Activated naive CD8-positive, alpha-beta T cell treated with anti-CD3 and anti-CD28 coated beads, Interleukin-2, amount 10 ng/mL, durations not matched to agents 7 days and 5 days (primary cell): ENCODE measurements at places on chromosomes 2 and 18. TPM values are rescaled to one million over a fixed set of nuclear protein-coding genes. Genes with fewer than 3 reads are reported as not detected.

DNA sequence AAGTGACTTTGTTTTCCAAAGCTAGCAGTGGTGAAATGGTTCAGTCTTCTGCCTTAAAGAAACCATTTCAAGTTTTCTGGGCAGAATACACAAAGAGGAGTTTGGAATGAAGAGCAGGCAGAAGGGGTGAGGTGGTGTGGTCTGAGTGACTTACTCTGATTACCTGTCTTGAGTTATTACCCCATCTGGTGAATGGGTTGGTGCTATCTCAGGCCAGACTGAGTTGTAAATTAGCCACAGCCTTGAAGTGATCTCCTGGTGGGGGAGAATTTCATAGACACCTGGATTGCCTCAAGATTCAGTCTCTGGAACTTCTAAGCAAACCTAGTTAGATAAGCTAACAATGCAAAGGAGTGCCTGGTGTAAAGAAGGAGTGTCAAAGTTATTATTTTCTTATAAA lies 983.5 kb upstream of the NXPH2 start:
- H3K27ac ChIP-seq, result no peak overlapping the region
- no peaks in the 10 kb centered on the region for H3K36me3 ChIP-seq
- no peaks in the 10 kb centered on the region for H3K4me1 ChIP-seq
- no peak for DNase-seq
- no peaks in the 10 kb centered on the region for H3K27me3 ChIP-seq

Gene NAT8
- not detected for total RNA-seq

GRCh38 chr2:65754219-65754618 lies 321.8 kb upstream of the SPRED2 start:
- no peaks in the 10 kb centered on the region for H3K36me3 ChIP-seq
- no peak for DNase-seq
- no peak overlapping the region for H3K27ac ChIP-seq
- H3K4me1 ChIP-seq, result no peaks in the 10 kb centered on the region

DNA sequence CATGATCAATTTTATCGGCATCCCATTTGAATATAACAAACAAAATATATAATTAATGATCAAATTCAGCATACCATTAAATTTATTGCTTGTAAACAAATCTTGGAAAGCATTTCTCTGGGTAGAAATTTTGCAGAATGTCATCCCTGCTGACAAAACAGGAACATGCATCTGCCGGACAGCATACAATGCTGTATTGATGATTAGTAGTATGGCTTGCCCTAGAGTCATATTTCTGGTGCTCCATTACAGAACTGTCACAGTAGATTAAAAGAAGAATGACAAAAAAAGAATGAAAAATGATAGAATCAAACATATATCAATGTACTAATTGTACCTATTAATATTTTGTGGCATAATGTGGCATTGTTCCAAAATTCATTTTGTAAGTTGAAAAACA lies 98.0 kb downstream of the NXPH2 start:
- no peak overlapping the region for H3K27ac ChIP-seq
- no peaks in the 10 kb centered on the region for H3K4me1 ChIP-seq
- no peak overlapping the region for H3K4me3 ChIP-seq

- H3K4me3 ChIP-seq, result no peak overlapping the region
- H3K27me3 ChIP-seq, result no peaks in the 10 kb centered on the region
- no peaks in the 10 kb centered on the region for H3K36me3 ChIP-seq
- H3K4me1 ChIP-seq, result no peaks in the 10 kb centered on the region
- H3K27ac ChIP-seq, result no peak overlapping the region
Observed at GRCh38 chr2:231378026-231378722, 17.3 kb upstream of the B3GNT7 start.

- no peak overlapping the region for H3K27ac ChIP-seq
- H3K4me1 ChIP-seq, result peaks cover 10% of the 10 kb centered on the region
- DNase-seq, result no peak
- H3K27me3 ChIP-seq, result peaks cover 62% of the 10 kb centered on the region
- H3K4me3 ChIP-seq, result no peak overlapping the region
Observed at GRCh38 chr18:23658285-23658684, 4.4 kb downstream of the ANKRD29 start.

DNA sequence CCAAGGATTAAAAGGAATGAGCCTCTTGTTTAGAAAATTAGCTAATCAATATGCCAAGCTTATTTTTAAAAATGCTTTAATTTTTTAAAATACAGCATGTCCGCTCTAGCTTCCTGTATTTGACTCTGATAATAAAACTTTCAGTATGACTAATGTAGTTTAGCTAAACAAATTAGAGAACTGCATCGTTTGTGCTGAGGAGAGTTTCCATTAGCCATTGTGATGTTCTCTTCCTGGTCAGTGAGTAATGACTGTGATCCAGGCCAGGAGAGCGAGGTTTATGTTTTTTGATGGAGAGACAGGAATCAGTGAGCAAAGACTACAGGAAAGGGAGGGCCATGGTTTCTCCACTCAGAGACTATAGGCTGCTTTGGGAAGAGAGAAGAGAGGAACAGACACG lies 237.2 kb upstream of the ETAA1 start:
- no peak overlapping the region for H3K27ac ChIP-seq
- no peaks in the 10 kb centered on the region for H3K27me3 ChIP-seq
- H3K4me1 ChIP-seq, result no peaks in the 10 kb centered on the region
- no peak for DNase-seq
- no peaks in the 10 kb centered on the region for H3K36me3 ChIP-seq

- H3K4me1 ChIP-seq, result no peaks in the 10 kb centered on the region
- H3K27ac ChIP-seq, result no peak overlapping the region
- no peaks in the 10 kb centered on the region for H3K36me3 ChIP-seq
- no peak for DNase-seq
- no peak overlapping the region for H3K4me3 ChIP-seq
Observed at GRCh38 chr2:187686416-187687024, 132.3 kb upstream of the TFPI start.

DNA sequence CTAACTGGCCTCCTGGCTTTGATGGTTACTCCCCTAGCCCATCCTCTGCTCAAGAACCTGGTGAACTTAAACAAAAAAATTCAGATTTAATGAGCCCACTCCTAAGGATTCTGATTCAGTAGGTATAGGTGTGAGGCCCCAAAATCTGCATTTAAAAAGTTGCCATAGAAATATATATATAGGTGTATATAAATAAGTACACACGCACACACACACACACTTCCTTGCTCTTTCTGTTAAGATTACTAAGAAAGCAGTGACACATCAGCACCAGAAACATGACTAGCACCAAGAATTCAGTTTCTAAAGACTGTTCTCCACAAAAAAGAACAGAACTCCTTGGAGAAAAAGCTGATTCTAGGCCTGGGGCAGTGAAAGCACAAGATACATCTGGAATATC lies 17.8 kb downstream of the EML6 start:
- no peak for DNase-seq
- peaks cover 8% of the 10 kb centered on the region for H3K27me3 ChIP-seq
- no peaks in the 10 kb centered on the region for H3K4me1 ChIP-seq
- no peak overlapping the region for H3K27ac ChIP-seq

DNA sequence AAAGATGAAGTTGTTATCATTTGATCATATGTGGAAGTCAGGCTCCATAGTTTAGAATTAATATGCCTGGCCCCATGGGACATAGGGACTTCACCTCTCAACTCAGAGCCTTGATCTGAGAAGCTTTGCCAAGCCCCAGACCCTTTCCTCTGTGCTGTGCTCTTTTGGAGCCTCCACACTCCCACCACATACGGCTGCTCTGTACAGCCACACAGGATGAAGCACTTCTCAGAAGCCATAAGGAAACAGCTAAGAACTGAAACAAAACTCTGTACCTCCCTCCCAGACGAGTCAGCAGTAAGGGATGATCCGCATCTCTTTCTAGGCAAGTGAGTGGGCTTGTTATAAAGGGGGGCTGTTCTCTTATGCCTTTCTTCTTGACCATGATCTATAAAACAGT lies 66.5 kb downstream of the CAB39 start:
- H3K4me1 ChIP-seq, result peaks cover 72% of the 10 kb centered on the region
- no peak for DNase-seq
- H3K27ac ChIP-seq, result peak overlapping the region; percentile 84
- H3K27me3 ChIP-seq, result no peaks in the 10 kb centered on the region
- H3K36me3 ChIP-seq, result peaks cover 80% of the 10 kb centered on the region

Gene DHRS9
- 0.36 TPM for total RNA-seq

- no peak overlapping the region for H3K27ac ChIP-seq
- no peak overlapping the region for H3K4me3 ChIP-seq
- H3K36me3 ChIP-seq, result no peaks in the 10 kb centered on the region
Observed at GRCh38 chr18:67260841-67261240, 255.7 kb downstream of the DSEL start.

DNA sequence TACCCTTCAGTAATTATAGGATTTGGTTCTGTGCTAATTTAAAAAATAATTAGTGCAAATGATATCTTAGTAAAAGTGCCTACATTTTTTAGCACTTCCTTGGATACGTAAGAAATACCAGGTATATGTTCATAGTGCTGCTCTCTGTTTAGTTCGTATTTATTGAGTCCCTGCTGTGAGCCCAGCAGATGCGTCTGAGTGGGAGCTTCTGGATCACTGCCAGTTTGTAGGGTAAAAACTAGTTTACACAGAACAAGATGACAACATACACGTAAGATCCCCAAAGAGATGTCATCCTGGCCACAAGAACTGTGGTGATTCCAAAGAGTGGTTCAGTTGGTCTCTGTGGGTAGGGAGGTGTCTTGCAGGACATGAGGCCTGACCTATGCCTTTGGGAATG lies 103.2 kb downstream of the CTIF start:
- no peaks in the 10 kb centered on the region for H3K27me3 ChIP-seq
- H3K4me1 ChIP-seq, result no peaks in the 10 kb centered on the region
- DNase-seq, result no peak
- H3K36me3 ChIP-seq, result no peaks in the 10 kb centered on the region
- no peak overlapping the region for H3K27ac ChIP-seq

Gene VWA3B
- total RNA-seq, result not detected

- H3K27me3 ChIP-seq, result peaks cover 18% of the 10 kb centered on the region
- no peaks in the 10 kb centered on the region for H3K36me3 ChIP-seq
- no peak overlapping the region for H3K4me3 ChIP-seq
- H3K4me1 ChIP-seq, result peaks cover 14% of the 10 kb centered on the region
- no peak overlapping the region for H3K27ac ChIP-seq
Observed at GRCh38 chr2:177161741-177162460, 50.7 kb upstream of the HNRNPA3 start.

DNA sequence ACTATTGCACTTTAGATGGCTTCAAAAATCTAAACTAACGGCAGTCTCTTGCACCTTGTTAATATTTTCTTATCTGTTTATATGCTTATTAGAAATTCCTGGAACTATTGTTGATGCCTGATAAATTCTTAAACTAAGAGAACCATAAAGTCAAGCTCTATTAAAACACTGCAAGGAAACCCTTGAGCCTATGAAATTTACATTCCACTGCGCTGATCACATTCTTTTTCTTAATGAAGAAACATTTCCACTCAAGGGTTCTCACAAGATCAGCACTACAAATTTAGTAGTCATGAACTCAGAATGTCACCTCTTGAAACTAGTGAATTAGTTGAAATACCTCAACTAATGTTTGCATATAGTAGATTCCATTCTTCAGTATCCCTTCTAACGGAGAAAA lies 331.8 kb upstream of the SLC8A1 start:
- H3K4me1 ChIP-seq, result no peaks in the 10 kb centered on the region
- no peak overlapping the region for H3K4me3 ChIP-seq
- DNase-seq, result no peak
- no peaks in the 10 kb centered on the region for H3K27me3 ChIP-seq

- no peak for DNase-seq
- no peaks in the 10 kb centered on the region for H3K36me3 ChIP-seq
- no peaks in the 10 kb centered on the region for H3K4me1 ChIP-seq
- H3K27ac ChIP-seq, result no peak overlapping the region
- no peak overlapping the region for H3K4me3 ChIP-seq
- peaks cover 7% of the 10 kb centered on the region for H3K27me3 ChIP-seq
Observed at GRCh38 chr2:9252002-9252357, 45.4 kb downstream of the ASAP2 start.

GRCh38 chr2:104412384-104412783 lies 441.5 kb upstream of the POU3F3 start:
- no peak for DNase-seq
- peaks cover 4% of the 10 kb centered on the region for H3K27me3 ChIP-seq
- no peak overlapping the region for H3K27ac ChIP-seq
- H3K4me1 ChIP-seq, result no peaks in the 10 kb centered on the region

Gene ANKRD44
- total RNA-seq, result 243 TPM

Gene EPB41L3
- 3.4 TPM for total RNA-seq

DNA sequence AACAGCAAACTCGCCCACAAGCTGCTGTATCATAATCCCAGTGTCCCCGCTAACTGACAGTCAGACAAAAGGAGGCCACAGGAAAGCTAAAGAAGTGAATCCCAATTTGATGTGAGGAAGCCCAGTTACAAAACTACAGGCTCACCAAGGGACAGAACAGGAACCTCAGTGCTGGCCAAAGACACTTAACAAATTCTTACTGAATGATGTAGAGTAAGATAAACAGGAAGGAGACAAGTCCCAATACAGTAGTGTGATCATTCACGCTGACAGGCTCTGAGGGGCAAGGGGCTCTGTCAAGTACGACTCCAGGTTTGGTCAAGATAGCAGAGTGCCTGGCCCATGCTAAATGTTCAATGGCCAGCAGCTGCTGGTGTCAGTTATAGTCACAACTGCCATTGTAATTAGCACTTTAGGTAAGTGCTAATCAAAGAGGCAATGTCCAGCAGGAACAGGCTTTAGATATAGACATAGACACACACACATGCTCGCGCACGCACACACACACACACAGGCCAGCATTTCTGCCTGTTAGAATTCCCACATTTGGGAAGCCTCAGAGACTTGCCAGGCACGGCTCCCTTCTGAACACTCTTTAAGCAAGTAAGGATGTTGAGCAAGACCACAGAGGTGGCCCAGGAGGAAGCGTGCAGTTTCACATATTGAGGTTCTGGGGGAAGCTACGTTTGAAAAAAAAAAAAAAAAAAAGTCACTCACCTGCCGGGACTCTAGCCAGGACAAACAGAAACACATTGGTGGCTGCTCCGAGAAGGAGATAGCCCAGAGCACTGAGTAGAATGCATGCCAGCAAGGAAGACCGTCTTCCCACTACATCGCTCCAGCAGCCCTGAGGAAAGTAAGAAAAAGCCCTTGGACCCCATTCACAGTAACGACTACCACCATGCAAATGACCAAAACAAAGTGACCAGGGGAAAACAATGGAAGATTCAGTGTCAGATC lies 35.4 kb upstream of the TMEM182 start:
- DNase-seq, result no peak
- H3K27me3 ChIP-seq, result no peaks in the 10 kb centered on the region
- no peak overlapping the region for H3K4me3 ChIP-seq
- peak overlapping the region; percentile 14 for H3K27ac ChIP-seq
- H3K36me3 ChIP-seq, result peaks cover 40% of the 10 kb centered on the region

DNA sequence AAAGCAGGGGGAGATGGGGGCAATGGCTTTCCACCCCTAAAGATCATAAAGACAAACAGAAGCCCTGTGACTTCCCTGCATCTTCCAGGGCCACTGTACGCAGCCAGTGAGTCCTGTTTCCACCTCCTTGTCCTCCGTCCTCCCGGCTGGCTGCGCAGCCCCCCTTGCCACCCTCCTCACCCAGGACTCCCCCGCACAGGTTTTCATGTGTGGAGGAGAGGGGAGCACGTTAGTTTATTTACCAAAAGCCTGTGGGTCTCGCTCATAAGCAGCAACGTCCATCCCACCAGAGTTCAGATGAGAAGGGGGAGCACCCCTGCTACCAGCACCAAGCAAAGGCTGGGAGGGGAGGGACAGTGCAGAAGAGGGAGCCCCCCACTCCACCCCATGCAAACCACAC lies 11.7 kb downstream of the CYP26B1 start:
- H3K27me3 ChIP-seq, result no peaks in the 10 kb centered on the region
- peaks cover 2% of the 10 kb centered on the region for H3K4me1 ChIP-seq
- no peak overlapping the region for H3K4me3 ChIP-seq
- no peak for DNase-seq
- no peaks in the 10 kb centered on the region for H3K36me3 ChIP-seq

Gene RAB6C
- 0.11 TPM for total RNA-seq
